ENCODE measurements at places on chromosomes 16 and 17. TPM values are rescaled to one million over a fixed set of nuclear protein-coding genes. Genes with fewer than 3 reads are reported as not detected.

DNA sequence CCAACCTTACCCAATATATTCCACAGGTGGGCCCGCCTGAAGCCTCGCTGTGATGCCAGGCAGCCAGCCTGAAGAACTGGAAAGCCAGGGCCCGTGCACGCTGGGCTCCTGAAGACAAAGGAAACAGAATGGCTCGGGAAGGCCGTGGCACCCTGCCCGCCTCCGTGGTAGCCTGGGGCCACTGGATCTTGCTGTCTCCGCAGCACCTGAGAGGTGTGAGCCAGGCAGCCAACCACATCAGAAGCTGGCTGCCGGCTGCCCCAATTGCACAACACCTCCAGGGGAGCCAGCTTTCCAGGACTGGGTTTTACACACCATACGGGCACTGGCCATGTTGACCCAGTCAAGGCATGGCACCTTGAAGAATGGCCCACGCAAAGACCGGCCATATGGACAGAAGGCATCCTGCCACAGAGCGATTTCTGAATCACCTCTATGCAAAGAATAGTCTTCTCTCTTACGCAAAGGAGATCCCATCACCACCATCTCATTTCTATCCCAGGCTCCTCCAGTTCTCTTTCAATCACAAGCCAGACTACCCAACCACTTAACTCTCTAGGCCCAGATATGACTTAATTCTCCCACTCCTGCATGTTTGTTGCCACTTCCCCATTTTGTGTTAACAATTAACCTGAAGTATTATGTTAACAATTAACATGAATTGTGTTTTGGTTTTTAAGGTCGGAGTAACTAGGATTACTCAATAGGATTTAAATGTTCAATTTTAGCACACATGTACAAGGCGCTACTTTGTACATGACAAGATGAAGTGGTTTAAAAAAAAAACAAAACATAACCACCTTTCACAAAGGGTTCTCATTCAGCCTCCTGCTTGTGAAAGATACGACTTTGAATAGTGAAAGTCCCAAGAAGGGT lies 32.1 kb downstream of the ZFHX3 start:
- DNase-seq = no peak

GRCh38 chr16:73997971-73998370 lies 298.6 kb upstream of the PSMD7 start:
- DNase-seq = no peak

DNA sequence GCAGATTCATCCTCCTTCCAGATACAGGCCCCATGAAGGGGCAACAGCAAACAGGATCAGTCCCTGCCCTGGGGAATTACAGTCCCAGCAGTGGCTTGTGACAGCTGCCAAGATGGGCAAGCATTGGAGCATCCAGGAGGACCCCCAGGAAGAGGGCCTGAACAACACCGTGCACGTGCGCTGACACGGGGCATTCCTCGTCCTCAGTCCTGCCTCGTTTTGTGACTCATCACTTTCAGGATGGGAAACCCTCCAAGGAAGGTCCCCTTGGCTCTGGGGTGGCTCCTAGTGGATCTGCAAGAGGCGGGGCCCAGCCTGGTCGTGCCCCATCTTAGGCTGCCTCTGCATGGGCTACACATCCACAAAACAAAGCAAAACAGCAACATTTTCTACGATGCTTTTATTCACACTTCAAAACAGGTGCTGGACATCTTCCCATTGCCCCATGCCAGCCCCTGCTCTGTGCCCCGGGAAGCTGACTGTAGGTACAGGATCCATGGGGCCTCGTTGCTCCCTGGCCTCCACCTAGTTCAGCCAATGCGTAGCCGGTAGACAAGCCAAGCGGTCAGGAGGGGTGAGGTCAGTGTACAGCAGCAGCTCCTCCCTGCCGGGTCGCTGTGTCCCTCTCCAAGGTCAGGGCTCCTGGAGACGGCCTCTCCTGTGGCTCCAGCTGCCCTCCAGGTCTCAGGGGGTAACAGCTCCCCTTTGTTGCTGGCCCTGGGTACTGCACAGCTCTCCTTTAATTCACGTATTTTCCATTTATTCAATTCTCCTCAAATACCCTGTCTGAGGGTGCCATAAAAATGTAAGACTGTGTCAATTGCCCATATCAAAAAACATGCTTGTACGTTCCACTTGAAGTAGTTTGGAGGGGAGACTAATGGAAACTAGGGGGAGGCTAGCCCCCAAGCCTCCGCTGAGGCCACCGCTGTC lies 32.2 kb downstream of the ACTG1 start:
- DNase-seq = no peak

The ALOX15 gene
- 24.4 TPM for total RNA-seq

- no peak for DNase-seq
These were observed 32.6 kb upstream of the ARL6IP1 start for GRCh38 chr16:18833707-18834505.

All from omental fat pad (tissue), 4 donors.